Hematopoietic multipotent progenitor cell treated with erythropoietin and hydrocortisone succinate and interleukin-3 and kit ligand, for 4 days (in vitro differentiated cells): ENCODE measurements at places on chromosomes 11 and 22.

- DNase-seq = no peak
Measured at GRCh38 chr11:57410287-57410686, 16.6 kb downstream of the SLC43A3 start.

DNA sequence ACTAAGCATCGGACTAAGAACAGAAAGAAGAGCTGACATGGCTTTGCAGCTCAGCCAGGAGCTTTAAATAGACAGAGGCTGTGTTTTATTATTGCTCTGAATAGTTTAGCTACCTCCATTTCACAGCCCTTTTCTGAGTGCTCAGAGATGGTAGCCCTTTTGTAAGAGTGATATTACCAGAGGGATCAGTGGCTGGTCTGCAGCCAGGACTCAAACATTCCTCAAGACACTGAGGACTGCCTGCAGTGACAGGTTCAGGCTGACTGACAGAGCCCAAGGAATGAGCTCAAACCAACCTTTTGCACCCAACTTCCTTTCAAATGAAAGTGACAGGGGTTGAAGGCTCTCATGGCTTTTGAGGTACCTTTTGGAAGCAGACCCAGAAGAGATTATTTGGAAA is 189.0 kb downstream of the DDX10 start:
- no peak for DNase-seq

DNA sequence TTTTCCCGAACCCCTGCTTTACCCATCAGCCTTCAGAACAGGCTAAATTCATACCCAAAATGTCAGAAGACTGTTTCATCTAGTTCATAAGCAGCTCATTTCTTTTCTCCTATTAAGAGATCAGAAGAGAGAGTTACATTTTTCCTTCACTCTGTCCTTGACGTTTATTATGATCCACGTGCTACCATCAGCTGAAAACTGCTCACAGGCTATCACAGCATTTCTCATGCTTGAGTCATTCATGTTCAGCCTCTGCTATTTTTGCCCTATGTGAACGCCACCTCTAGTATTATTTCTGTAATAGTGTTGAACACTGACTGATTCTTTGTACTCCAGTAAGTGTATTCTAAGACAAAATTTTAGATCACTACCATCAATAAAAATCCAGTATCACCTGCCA is 51.9 kb downstream of the SLC1A2 start:
- no peak for DNase-seq

- peak; percentile 81 for DNase-seq
Measured at GRCh38 chr22:37739611-37740049, 42.8 kb downstream of the TRIOBP start.
